ENCODE measurements at places on chromosomes 6 and 20. TPM values are rescaled to one million over a fixed set of nuclear protein-coding genes. Genes with fewer than 3 reads are reported as not detected.

DCDC2 gene
- 0.31 TPM for total RNA-seq

OR2B6 gene
- not detected for total RNA-seq

GRCh38 chr6:133128191-133128590 lies 113.0 kb upstream of the EYA4 start:
- H3K36me3 ChIP-seq = no peaks in the 10 kb centered on the region
- DNase-seq = no peak
- H3K4me3 ChIP-seq = no peak overlapping the region
- no peaks in the 10 kb centered on the region for H3K4me1 ChIP-seq
- H3K27ac ChIP-seq = no peak overlapping the region
- no peaks in the 10 kb centered on the region for H3K27me3 ChIP-seq

GRCh38 chr20:48680650-48681049 lies 147.1 kb downstream of the PREX1 start:
- DNase-seq = no peak
- peaks cover 4% of the 10 kb centered on the region for H3K4me1 ChIP-seq
- H3K27ac ChIP-seq = no peak overlapping the region
- no peak overlapping the region for H3K4me3 ChIP-seq
- no peaks in the 10 kb centered on the region for H3K27me3 ChIP-seq
- peaks cover 23% of the 10 kb centered on the region for H3K36me3 ChIP-seq

LY6G6C gene
- total RNA-seq = not detected

DNA sequence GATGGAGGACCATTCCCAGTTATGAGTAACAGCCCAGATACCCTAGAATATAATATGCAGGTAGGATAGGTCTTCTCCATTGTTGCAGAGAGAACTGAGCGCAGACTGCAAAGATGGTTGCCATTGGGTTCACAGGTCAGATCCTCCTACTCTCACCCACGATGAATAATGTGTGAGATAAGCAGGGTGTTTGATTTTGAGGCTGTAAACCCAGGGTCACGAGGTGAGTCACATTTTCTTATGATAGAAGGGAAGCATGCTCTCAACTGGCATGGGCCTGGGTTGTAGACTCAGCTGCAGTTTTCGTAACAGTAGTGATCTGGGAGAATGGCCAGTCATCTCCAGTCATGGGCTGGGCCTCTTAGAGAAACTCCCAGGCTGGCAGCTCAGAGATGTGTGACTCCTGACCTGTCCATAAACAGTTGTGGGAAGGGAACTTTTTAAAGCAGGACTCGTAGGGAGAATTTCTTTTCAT lies 74.2 kb downstream of the CD164 start:
- H3K36me3 ChIP-seq = no peaks in the 10 kb centered on the region
- no peak overlapping the region for H3K4me3 ChIP-seq
- DNase-seq = peak; percentile 70
- H3K4me1 ChIP-seq = peaks cover 31% of the 10 kb centered on the region
- no peaks in the 10 kb centered on the region for H3K27me3 ChIP-seq
- H3K27ac ChIP-seq = peak overlapping the region; percentile 57

RAB23 gene
- 2.2 TPM for total RNA-seq

GRCh38 chr6:170405311-170405975 lies 98.9 kb downstream of the FAM120B start:
- H3K36me3 ChIP-seq = peaks cover 52% of the 10 kb centered on the region
- H3K4me3 ChIP-seq = no peak overlapping the region
- H3K4me1 ChIP-seq = no peaks in the 10 kb centered on the region
- no peak for DNase-seq
- H3K27me3 ChIP-seq = no peaks in the 10 kb centered on the region
- no peak overlapping the region for H3K27ac ChIP-seq

DNA sequence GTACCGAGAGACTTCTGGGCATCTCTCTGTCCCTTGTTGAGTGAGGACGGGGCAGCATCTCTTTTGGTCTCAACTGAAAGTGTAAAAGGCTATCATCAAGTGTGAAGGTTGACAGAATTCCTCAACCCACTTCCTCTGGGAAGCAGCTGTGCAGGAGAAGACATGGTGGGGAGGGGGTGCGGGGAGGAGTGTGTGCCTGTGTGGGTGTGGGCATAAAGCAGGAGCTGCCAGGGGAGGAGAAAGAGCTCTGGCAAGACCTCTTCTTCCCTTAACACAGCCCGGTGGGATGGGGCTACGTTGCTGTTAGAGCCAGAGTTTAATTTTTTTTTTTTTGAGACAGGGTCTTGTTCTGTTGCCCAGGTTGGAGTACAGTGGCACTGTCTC lies 31.8 kb downstream of the CPXM1 start:
- no peak for DNase-seq
- peaks cover 10% of the 10 kb centered on the region for H3K27me3 ChIP-seq
- H3K4me3 ChIP-seq = no peak overlapping the region

DNA sequence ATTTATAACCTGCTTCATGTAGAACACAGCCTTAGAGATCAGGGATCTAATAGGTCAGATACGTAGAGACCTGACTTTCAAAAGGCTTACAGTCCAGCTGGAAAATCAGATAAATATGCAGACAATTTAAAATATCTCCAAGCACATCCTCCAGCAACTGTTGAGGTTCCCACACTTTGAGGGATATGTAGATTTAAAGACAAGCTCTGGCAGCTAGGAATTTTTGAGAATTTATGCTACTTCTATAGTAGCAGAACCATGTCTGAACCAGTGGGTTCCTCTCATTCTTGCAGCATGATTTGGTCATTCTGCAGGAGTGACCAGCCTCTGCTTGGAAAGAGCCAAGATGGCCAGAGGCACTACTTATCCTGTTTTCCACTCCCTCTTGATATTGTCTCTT lies 60.5 kb downstream of the CYB5R4 start:
- no peak for DNase-seq
- H3K4me3 ChIP-seq = no peak overlapping the region
- H3K27me3 ChIP-seq = no peaks in the 10 kb centered on the region
- H3K27ac ChIP-seq = no peak overlapping the region

GRCh38 chr6:53725791-53726575 lies 60.4 kb upstream of the KLHL31 start:
- peaks cover 8% of the 10 kb centered on the region for H3K4me1 ChIP-seq
- no peak overlapping the region for H3K27ac ChIP-seq
- DNase-seq = peak; percentile 82
- H3K4me3 ChIP-seq = no peak overlapping the region
- no peaks in the 10 kb centered on the region for H3K36me3 ChIP-seq

- no peak for DNase-seq
- H3K27ac ChIP-seq = no peak overlapping the region
- H3K4me1 ChIP-seq = peaks cover 29% of the 10 kb centered on the region
- H3K4me3 ChIP-seq = no peak overlapping the region
- H3K27me3 ChIP-seq = no peaks in the 10 kb centered on the region
Measured at GRCh38 chr20:50737352-50737751, 6.0 kb downstream of the PARD6B start.

- H3K4me1 ChIP-seq = peaks cover 14% of the 10 kb centered on the region
- H3K27ac ChIP-seq = peak overlapping the region; percentile 16
- H3K4me3 ChIP-seq = no peak overlapping the region
- no peaks in the 10 kb centered on the region for H3K27me3 ChIP-seq
- DNase-seq = no peak
Measured at GRCh38 chr6:156268849-156269248, 508.3 kb upstream of the ARID1B start.

PTK6 gene
- total RNA-seq = 0.78 TPM

CTAGE9 gene
- total RNA-seq = not detected

GRCh38 chr6:3612341-3613041 lies 139.0 kb downstream of the PXDC1 start:
- DNase-seq = no peak
- no peak overlapping the region for H3K4me3 ChIP-seq
- H3K27me3 ChIP-seq = peaks cover 14% of the 10 kb centered on the region
- H3K27ac ChIP-seq = no peak overlapping the region
- no peaks in the 10 kb centered on the region for H3K4me1 ChIP-seq

DNA sequence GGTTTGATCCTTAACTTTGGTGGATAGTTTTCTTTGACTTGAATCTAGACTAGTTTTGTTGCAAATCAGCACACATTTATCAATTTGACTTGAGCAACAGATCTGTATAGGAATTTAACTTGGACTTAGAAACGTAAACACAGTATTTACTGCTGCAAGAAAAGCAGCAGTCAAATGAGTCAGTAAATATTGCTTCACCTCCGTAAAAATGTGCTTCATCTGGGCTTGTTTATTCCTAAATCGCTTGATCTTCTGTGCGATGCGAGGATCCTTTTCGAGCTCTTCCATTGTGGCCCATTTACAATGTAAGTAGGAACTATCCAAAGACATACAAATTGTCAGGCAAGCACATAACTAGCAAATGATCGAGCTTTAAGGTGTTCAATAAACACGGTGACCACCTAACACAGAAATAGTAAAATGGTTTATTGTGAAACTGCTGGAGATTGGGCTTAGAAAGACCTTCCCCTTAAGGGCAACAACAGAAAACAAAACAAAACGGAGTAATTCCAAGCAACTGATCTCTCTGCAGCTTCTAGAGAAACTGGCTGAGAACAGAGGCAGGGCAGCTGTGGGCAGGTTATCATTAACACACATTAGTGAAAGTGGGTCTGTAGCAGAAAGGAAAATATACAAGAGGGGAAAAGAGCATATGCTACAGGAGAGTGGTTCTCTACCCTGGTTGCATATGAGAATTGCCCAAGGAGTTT lies 120.8 kb downstream of the CHD6 start:
- no peak for DNase-seq
- H3K27me3 ChIP-seq = no peaks in the 10 kb centered on the region
- H3K4me1 ChIP-seq = no peaks in the 10 kb centered on the region
- peaks cover 5% of the 10 kb centered on the region for H3K36me3 ChIP-seq

GRCh38 chr20:62819494-62820174 lies 2.8 kb downstream of the COL9A3 start:
- no peak overlapping the region for H3K27ac ChIP-seq
- no peak for DNase-seq
- no peaks in the 10 kb centered on the region for H3K36me3 ChIP-seq
- peaks cover 26% of the 10 kb centered on the region for H3K27me3 ChIP-seq

TDRD6 gene
- total RNA-seq = not detected

CCN6 gene
- total RNA-seq = not detected

- H3K27me3 ChIP-seq = no peaks in the 10 kb centered on the region
- H3K27ac ChIP-seq = peak overlapping the region; percentile 75
- H3K4me1 ChIP-seq = peaks cover 36% of the 10 kb centered on the region
- no peaks in the 10 kb centered on the region for H3K36me3 ChIP-seq
- DNase-seq = peak; percentile 62
Measured at GRCh38 chr6:158211273-158212055, 43.3 kb downstream of the GTF2H5 start.

GRCh38 chr6:70474751-70475150 lies 61.4 kb downstream of the FAM135A start:
- no peak overlapping the region for H3K4me3 ChIP-seq
- H3K4me1 ChIP-seq = no peaks in the 10 kb centered on the region
- DNase-seq = no peak

GRCh38 chr6:106417572-106418147 lies 57.1 kb downstream of the CRYBG1 start:
- no peak overlapping the region for H3K4me3 ChIP-seq
- H3K27ac ChIP-seq = no peak overlapping the region
- DNase-seq = no peak
- no peaks in the 10 kb centered on the region for H3K4me1 ChIP-seq
- no peaks in the 10 kb centered on the region for H3K36me3 ChIP-seq
- H3K27me3 ChIP-seq = peaks cover 6% of the 10 kb centered on the region

LINC00237 gene
- not detected for total RNA-seq

All from activated CD4-positive, alpha-beta memory T cell treated with anti-CD3 and anti-CD28 coated beads for 36 hours (primary cell).